ENCODE measurements at places on chromosomes 3 and 15.
A peak's percentile ranks its signal among the peaks of the same experiment; 100 is the strongest.

- DNase-seq: no peak
Measured at GRCh38 chr15:70795311-70795665, 31.9 kb upstream of the UACA start.

GRCh38 chr15:85897895-85898717, 103.4 kb upstream of the KLHL25 start:
- DNase-seq: no peak

DNA sequence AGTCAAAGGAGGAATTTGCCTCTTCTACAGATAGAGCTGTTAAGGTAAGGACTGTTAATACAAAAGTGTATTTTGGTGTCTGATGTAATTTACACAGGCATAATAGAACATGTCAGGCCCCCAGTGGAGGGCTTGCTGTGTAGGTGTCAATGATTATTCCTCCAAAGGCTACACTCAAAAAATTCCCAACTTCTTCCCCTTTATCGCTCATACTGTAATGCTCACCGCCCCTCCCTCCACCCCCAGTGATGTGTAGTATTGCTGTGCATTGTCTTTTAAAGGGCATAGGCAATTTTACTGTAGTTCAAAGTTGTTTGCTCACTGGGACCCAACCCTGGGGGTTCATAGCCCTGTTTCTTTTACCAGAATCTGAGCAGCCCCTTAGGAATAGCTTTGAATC, 32.2 kb downstream of the NSUN3 start:
- no peak for DNase-seq

GRCh38 chr3:186421946-186422345, 59.9 kb upstream of the DGKG start:
- no peak for DNase-seq

DNA sequence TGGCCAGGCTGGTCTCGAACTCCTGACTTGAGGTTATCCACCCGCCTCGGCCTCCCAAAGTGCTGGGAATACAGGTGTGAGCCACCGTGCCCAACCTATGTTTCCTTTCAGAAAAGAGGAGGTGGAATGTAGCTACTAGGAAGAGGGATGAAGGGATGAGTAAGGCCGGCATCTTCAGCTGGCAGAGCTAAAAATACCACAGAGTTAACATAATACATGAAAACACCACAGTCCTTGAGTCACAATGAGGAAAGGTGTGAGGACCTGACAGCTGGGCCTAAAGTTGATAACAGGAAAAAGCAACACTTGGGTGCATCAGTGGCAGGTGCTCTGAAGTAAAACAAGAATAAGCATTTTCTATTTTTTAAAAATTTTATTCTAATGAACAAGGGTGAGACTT, 392.2 kb downstream of the DIPK2A start:
- DNase-seq: no peak

DNA sequence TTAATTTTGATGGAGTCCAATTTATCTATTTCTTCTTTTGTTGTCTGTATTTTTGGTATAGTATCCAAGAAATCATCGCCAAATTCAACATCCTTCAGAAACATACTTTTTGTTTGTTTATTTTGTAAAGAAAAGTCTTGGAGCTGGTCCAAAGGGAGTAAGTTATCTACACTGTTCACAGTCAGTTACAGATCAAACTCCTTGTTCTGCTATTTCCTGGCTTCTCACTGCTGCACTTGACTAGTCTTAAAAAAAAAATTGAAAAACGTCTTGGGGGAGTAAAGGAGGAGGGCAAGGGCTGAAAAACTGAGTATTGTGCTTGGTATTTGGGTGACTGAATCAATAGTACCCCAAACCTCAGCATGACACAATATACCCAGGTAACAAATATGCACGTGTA, 105.6 kb downstream of the NFKBIZ start:
- no peak for DNase-seq

- DNase-seq: peak; percentile 53
Measured at GRCh38 chr3:141412087-141412935, 44.0 kb downstream of the ZBTB38 start.

GRCh38 chr3:83150896-83151295, 1389.5 kb upstream of the GBE1 start:
- no peak for DNase-seq

- no peak for DNase-seq
Measured at GRCh38 chr3:50447290-50447840, 56.1 kb downstream of the CACNA2D2 start.

- DNase-seq: peak; percentile 94
Measured at GRCh38 chr15:76336254-76337058, at the start of gene ISL2. ISL2 (plus strand) TSS chr15:76336773; CDS start chr15:76336884, 111 bp downstream.

- no peak for DNase-seq
Measured at GRCh38 chr3:182895513-182896112, 84.7 kb downstream of the DCUN1D1 start.

DNA sequence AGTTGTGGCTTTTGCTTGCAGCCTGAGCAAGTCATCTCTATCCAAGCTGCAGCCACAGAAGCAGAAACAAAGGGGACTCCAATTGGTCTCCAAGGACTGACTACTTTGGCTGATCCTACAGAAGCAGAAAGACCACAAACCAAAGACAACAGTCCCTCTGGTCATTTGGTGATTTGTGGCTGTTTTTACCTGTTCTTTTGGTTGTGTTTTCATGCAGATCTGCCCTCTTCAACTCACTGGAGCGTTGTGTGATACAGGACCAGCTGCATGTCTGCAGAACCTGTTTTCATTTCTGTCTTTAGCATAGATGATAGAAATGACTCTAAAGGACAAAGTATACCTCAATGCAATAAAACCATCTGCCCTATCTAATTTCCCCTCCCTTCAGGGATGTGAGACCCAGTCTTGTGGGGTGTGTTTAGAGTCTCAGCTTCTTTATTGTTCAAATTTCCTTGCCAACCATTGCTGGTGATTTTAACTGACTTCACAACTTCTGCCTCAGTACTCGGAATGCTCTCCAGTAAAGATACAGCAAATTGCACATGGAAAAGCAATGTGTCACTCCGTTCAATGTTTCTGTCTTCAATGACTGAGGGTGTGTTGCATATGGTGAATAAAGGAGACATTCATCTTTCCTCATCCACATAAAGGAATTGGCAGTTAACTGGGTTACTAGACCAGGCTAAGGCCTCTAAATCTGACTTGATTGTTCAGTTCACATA, 48.9 kb upstream of the SLC7A14 start:
- DNase-seq: peak; percentile 49

GRCh38 chr3:3212781-3213440, 33.4 kb upstream of the CRBN start:
- no peak for DNase-seq

DNA sequence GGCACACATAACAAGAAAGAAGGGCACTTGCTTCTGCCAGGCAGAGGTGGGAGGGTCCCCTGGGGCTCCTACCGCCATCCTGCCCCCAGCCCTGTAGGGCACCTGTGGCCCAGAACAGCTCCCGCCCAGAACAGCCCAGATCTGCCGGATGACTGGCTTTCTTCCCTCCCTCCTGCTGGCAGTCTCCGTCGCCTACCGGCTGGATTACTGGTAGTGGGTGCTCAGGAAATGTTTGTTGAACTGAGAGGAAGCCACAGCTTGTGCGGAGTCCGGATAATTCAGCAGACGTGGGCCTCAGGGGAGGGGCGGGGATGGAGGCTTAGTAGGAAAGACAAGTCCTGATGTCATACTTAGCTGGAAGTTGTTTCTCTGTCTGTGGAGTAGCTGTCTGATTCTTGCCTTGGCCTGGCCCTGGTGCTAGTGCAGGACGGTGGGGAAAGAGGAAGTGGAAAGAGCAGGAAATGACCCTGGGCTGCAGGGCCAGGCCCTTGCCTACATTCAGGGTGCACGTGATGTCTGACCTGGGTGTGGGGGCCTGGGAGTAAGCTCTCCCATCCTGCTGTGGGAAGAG, 6.7 kb downstream of the CCDC9B start:
- DNase-seq: peak; percentile 41

DNA sequence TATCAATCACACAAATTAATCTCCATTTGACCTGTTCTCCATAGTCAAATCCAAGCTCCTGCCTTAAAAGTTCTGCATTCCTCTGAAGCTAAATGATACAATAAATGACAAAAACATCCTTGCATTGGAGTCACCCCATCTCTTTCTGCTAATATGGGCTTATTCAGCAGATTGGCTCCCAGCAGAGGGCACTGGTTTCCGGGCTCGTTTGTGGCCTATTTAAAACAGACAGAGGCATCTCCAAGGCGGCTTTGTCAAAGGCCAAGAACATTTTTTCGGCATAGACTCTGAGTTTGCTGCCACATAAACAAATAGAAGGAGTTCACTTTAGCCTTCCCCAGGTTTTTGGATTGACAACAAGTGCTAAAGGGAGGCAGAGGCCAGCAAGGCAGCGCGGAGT, 204.4 kb upstream of the RASGRP1 start:
- DNase-seq: no peak

DNA sequence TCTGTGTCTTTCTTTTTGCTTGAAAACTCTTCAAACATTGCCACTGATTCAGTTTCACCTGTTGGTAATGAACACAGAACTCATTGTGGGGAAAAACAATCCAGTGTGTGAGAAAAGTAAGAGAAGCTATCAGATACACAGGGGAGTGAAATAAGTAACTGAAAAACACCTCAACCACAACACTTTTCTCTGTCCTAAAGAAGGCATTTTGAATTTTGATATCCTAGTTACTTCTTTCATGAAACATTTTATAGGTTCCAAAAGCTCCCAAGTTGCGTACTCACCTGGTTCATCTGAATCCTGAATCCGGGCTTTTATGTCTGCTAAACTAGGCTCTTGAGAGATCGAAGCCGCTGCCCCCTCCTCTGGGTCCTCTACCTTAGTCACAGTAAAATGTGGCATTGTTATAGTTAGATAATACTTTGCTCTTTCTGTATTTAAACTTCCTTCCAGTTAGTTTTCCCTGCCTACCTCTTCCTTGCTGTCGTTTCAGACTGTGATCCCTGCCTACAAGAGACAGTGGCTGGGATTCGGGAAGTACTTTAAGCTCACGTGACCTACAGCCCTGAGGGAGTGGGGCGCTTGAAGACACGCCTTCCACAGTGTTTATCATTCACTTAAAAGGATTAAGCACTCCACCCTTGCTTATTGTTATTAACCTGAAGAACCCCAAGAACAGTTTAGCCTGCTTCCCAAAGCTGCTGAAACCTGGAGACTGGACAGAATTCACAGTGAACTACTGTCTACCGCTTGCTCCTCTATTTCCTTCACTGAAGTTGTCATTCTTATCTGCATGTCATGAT, 19.1 kb downstream of the SLC12A6 start:
- peak; percentile 16 for DNase-seq

- DNase-seq: no peak
Measured at GRCh38 chr3:115418583-115418982, 204.7 kb upstream of the GAP43 start.

- no peak for DNase-seq
Measured at GRCh38 chr15:36884936-36885635, 215.3 kb downstream of the MEIS2 start.

- DNase-seq: no peak
Measured at GRCh38 chr15:25652704-25653103, 210.4 kb downstream of the ATP10A start.
